Pulmonary artery endothelial cell (primary cell): ENCODE measurements at places on chromosomes 4 and X. TPM values are rescaled to one million over a fixed set of nuclear protein-coding genes. Genes with fewer than 3 reads are reported as not detected.

Gene MAGEA4
- total RNA-seq: not detected in 2 replicates

Gene KCND1
- 0.13 and 0.32 TPM in 2 replicates for total RNA-seq

Gene IL1RAPL2
- not detected in 2 replicates for total RNA-seq

Gene SCD5
- 50.4 and 62.5 TPM in 2 replicates for total RNA-seq

Gene IL2
- not detected in 2 replicates for total RNA-seq

Gene FOXR2
- total RNA-seq: not detected in 2 replicates

Gene NAAA
- 20.1 and 23.2 TPM in 2 replicates for total RNA-seq

Gene PRKG2
- not detected in 2 replicates for total RNA-seq

DNA sequence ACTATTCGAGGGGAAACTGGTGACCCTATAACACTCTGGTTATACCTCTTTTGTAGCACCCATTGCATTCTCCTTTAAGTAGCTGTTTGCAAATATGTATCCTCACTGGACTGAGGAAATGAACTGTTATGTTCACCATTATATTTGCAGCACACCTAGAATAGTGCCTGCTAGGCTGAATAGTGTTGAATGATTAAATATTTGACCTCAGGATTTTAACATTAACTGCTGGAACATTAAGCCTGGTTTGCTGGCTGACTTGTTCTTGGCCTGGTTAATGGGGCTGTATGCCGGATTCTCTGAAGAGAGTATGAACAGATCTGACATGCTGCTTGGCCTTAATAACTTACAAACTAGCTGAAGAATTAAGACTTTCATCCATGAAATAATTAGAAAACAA is 80.1 kb downstream of the RS1 start:
- DNase-seq: no peak

GRCh38 chr4:121155893-121156292 is 8.2 kb downstream of the TNIP3 start:
- peak; percentile 75 for DNase-seq

GRCh38 chr4:153207567-153207966 is 3.3 kb downstream of the TRIM2 start:
- no peak for DNase-seq

DNA sequence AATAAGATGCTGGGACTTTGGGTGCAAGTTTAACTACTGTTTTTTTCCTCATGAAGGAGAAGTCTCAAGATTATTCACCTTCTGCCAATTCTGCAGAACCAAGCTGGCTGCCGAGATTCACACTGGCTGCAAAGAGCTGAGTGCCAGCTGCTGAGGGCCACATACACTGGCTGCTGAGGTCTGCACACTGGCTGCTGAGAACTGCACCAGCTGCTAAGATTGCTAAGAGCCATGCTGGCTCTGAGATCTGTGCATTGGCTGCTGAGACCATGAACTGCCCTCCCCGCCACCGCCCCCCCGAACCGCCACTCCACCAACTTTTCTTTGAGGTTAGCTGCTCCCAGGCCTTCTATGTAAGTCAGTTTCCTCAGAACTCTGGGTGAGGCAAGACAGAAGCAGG is 330.3 kb downstream of the CBLL2 start:
- no peak for DNase-seq

- no peak for DNase-seq
Observed at GRCh38 chr4:90162566-90162965, 35.4 kb downstream of the CCSER1 start.

DNA sequence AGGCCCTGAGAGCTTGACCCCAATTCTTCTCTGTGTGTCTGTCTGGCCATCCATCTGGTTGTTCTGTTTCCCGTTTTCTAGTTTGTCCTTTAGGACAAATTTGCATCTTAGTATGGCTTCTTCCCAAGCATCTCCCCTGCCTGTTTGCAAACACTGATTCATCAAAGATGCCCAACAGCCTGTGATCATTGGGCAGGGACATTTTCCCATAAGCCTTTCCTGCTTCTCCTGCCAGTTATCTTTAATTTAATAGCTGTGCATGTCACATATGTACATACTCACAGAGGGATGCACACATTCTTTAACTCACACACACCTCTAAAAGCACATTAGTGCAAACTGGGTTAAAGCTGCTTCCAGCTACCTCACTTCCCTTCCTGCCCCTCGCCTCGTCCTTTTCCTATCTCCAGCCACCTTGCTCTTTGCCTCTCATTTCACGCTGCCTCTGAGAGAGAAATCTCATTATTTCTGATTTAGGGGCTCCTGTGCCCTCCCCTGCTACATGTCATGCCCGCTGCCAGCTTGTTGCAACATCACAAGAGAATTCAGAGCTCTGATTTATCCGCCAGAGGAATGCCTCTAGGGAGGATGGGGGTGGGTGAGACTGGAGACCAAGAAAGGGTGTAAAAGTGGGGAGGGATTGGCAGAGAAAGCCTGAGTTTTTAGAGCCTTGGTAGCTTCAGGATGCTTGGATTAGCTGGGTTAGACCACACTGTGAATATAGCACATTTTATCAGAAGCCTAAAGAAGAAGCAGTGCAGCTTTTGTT is 100.6 kb downstream of the NHS start:
- no peak for DNase-seq

DNA sequence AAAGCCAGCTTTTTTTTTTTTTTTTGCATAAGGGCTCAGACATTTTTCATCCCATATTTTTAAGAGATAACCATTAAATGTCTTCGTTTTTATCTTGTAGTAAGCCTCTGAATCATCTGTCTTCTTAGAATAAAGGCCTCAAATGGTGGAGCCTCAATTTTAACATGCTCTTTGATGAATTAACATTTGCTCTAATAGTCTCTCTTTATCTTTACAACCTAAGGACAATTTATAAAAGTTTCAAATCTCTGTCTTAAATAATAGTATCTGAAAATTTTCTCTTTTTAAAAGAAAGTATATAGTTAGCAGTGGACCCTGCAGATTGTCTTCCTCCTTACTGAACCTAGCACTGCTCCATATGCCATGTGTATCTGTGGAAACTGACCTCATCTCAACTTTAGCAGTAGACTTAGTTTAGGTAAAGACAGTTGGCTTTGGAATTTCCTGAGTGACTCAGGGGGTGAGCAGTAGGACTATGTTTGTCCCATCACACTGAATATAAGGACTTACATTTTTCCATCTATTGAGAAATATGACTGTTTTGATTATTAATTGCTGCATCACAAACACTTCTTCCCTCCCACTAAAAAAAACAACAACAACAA is 1658.0 kb downstream of the STIM2 start:
- no peak for DNase-seq

- no peak for DNase-seq
Observed at GRCh38 chr4:183657564-183657963, 1.4 kb downstream of the RWDD4 start.

DNA sequence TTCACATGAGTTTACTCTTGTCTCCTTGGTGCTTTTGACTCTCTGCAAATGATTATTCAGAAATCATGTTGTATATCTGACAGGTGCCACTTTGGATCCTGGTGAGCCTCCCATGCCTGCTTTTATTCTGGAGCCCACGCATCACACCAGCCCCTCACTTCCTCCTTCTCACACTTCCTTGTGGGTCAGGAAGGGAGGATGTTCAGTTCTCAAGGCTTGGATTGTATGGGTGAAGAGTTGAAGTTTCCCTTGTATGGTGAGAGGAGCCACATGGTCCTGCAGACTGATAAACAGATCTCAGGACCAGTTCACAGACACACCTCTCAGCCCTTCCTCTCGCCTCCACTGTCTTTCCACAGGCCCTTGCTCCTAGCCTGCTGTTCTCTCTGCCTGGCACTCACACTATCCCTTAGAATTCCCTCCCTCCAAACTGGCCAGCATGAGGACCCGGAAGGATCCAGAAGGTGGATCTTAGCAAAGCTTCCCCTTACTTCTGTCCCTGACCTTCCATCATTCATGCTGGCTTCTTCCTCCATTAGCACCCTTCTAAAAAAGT is 92.1 kb downstream of the STK32B start:
- DNase-seq: no peak

DNA sequence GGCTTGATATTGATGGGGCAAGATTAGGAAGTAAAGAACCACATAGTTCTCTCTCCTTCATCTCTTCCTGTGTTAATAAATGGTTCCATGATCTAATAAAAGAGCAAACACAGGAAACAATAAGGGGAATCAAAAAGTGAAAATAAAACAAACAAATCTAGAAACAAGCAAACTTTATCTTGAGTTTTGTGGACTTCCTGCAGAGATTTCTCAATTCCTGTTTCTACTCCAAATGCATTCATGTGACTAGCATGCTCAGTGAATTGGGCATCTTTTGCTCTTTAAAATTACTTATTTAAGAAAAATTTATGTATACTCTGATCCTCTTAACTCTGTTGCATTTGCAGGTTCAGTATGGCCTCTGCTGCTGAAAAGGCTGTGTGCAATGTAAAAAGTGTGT is 682.0 kb downstream of the KCTD8 start:
- DNase-seq: no peak
